ENCODE measurements at places on chromosomes 2 and 18.

GRCh38 chr2:144796936-144797335, 277.0 kb upstream of the ZEB2 start:
- DNase-seq, result no peak

- no peak for DNase-seq
These were observed 351.0 kb upstream of the POU3F3 start for GRCh38 chr2:104502901-104503300.

GRCh38 chr2:219280651-219281050, 1.5 kb downstream of the DNAJB2 start:
- DNase-seq, result no peak

DNA sequence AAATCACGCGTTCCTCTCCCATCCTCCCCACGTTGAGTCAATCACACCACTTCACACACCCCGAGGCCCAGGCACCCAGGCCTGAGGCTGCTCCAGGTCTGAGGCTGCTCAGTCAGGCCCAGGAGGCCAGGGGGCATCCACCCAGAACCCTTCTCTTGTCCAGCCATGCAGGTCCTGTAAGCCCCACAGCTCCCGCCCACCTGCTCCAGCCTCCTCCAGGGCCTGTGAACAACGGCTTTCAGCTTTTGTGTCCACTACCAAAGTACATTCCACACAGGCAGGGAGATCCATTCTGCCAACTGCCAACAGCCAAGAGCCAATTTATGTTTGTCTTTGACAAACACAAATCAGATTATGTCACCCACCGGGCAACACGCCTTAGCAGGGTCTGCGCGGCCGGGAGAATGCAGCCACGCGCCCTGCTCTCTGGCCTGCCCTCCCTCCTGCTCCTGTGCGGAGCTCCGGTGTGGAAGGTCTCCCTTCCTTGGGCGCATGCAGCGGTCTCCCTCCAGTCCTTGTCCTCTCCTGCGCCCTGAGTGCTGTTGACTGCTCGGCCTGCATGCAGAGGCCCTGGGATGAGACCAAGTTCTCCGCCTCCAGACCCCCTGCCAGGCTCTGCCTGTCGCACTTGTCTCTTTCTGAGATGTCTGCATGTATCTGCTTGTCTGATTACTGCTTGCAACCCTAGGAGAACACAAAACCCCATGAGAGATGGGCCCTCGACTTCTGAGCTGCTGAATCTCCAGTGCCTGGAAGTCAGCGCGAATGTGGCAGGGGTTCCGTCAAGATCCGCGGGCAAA, 146.6 kb downstream of the ZNF516 start:
- no peak for DNase-seq

GRCh38 chr2:179429060-179429471, 164.4 kb upstream of the SESTD1 start:
- DNase-seq, result no peak

DNA sequence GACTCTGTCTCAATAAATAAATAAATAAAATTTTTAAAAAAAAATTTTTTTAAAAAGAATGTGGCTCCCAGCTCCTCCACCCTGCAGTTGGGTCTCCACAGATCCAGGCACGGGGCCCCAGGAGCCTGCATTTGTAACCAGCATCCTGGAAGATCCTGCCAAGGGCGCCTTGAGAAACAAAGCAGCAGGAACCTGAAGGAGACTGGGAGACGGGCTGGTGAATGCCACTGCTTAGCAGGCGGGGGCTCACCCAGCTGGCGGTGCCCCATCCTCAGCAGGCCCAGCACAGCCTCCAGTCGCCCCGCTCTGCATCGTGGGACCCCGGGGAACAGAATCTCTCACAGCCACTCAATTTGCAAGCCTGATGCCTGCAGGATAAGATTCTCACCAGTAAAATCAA, 187.5 kb upstream of the SALL3 start:
- DNase-seq, result no peak

DNA sequence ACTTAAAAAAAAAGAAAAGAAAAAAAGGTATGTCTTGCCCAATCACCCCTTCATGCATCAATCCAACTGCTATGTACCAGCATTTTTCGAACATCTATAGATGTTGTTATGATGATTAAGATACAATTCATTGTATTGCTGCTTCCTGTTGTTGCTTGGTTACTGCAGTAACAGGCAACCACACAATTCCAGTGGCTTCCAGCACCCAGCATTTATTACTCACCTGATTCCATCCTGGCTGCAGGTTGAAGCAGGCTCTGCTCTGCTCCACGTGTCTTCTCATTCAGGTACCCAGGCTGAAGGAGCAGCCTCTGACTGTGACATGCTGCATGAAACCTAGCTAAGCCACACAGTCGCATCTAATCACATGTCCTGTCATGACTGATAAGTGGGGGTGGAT, 196.9 kb downstream of the INO80D start:
- no peak for DNase-seq

DNA sequence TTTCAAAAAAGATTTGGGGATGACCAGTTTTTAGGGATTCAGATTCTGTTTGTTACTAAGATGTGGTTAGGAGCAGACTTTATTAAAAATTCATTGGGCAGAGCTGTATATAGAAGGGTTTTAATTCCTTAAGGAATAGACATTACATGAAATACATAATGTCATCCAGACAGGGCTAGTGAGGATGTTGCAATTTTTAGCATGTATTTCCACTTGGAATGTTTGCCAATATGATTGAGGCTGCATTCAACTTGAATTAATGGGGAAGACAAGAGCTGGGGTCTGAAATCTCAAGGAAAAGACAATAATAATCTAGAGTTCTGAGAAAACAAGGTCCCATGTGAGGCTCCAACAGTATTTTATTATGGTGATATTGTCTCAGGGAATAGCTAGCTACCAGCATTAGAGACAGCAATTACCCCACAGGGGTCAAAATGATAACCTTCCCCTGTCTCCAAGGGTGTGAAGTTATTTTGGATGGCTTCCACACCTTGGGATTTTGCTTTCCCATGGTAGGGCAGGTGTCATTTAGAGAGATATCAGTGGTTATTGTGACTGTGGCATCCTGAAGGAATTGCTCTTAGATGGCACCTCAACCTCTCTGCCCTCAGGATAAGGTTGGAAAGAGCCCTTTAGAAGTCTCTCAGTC, 60.2 kb downstream of the VSNL1 start:
- DNase-seq, result no peak

DNA sequence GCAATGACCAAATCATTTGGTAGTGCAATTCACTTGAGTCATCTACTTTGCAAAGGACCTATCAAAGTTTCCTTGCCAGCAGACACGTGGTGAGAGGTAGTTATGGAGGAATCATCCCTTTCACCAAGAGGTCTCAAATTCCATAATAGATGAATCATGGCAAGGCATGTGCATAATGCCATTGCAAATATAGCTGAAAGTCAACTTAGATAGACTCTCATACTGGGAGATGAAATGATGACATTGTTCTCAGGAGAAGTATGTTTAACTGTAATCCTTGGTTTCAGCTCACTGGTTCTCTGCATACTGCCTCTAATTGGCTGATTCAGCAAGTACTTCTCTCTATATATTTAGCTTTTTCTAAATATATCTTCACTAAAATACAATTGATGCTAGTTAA, 57.2 kb downstream of the CALCRL start:
- DNase-seq, result no peak

DNA sequence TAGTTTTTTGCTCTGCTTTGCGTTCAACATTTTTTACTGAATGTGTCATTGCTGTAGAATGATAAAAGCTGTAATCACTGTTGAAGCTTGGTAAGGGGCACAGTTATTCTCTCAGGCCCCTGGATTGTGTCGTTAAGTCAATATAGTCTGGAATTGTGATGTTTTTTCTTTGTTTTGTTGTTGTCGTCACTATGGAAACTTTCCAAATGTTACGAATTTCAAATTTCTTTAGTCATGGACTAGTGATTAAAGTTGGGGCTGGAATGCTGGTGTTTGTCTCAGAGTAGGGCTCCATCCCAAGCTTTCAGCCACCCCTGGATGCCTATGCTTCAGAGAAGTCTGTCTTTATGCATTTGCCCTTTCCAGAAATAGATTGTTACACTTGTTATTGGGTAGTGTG, 287.2 kb downstream of the CDH19 start:
- DNase-seq, result no peak

DNA sequence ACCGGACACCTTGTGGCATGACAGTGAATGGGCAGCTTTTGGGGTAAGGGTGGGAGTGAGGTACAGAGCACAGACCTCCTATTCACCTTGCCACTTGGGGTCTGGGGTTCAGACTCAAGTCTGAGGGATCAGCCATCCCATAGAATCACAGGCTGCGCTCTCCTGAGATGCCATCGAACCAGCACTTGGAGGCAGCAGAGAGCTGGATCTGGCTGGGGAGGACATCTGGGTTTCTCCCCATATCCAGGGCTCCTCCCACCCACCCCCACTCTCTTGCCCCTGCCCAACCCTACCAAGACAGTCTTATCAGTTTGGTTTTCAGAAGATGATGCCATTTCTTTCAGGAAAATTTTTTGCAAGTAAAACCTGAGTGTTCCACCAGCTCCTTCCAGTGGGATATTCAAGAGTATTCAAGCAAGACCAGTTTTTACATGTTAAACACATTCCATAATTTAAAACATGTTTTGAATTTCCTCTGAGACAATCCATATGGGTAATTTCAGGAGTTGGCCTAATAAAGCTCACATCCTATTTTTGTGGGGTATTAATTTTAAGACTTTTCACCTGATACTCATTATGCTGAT, 29.2 kb upstream of the TEX44 start:
- DNase-seq, result no peak

GRCh38 chr2:199552141-199552540, 94.4 kb upstream of the SATB2 start:
- no peak for DNase-seq

GRCh38 chr2:30288561-30288960, 57.2 kb downstream of the LBH start:
- no peak for DNase-seq

GRCh38 chr18:57640236-57640635, 18.6 kb upstream of the NARS1 start:
- no peak for DNase-seq

- no peak for DNase-seq
These were observed 19.8 kb downstream of the RNU2-63P start for GRCh38 chr2:87996570-87996969.

DNA sequence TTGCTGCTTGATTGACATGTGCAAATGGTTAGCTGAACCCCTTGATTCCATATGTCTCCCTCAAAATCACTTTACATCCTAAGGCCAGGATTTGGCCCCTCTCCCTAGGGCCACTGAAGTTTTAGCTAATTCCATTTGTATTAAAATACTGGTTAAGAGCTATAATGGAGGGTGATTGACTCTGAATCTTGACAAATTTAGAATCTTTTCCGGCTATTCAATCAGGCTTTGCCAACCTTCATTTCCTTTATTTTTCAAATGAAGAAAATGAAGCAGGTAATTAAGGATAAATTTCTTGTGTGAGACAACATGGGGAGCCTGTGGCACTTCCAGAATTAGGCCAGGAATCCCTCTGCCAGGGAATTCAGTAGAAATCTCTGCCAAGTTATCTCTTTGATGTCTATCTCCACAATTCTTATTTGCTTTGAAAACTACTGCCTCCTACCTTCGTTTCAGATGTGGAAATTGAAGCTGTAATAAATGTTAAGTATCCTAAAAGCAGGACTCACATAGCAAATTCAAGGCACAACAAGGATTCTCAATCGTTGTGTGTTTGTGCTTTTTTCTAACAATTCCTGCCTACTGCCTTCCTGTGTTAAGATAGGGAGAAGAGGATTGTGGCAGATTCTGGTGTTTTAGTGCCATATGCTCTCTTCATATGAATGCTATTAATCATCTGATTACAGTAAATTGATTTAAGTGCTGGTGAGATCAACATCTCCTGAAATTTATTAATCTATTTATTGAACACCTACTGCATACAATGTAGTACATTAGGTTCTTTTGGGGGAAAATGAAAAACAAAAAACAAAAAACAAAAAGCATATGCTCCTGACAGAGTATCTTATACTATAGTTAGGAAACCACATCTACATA, 47.8 kb upstream of the MAP4K3 start:
- no peak for DNase-seq

DNA sequence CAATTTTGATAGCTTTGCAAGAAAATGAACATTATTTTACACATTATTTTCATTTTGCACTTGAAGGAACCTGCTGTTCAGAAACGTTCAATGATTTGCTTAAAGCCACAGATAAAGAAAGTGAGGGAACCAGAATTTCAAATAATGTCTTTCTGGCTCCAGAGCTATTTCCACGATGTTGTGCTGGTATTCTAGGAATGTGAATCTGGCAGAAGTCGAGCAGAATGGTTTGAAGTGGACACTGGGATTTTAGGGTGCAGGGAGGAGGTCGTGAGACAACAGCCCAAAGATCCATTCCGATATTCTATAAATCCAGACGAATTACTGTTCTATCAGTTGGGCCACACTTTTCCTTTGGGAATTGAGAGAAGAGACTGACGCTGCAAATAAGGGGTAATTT, 2.2 kb downstream of the CCDC102B start:
- no peak for DNase-seq

DNA sequence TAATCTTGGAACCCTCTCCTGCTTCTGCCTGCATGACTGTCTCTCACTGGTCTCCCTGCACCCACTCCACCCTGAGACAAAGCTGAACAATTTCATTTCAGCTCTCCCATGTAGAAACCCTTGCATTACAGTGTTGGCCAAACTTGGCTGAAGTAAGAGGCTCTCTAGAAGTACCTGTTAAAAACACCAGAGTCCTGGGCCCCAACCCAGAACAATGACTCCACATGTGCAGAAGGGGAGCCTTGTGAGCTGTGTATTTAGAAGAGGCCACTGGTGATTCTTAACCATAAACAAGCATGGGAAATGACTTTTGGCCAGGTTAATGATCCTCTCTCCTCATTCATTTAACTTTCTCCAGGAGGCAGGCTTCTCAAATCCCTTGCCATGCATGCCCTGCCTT, 254.8 kb downstream of the SETBP1 start:
- no peak for DNase-seq

DNA sequence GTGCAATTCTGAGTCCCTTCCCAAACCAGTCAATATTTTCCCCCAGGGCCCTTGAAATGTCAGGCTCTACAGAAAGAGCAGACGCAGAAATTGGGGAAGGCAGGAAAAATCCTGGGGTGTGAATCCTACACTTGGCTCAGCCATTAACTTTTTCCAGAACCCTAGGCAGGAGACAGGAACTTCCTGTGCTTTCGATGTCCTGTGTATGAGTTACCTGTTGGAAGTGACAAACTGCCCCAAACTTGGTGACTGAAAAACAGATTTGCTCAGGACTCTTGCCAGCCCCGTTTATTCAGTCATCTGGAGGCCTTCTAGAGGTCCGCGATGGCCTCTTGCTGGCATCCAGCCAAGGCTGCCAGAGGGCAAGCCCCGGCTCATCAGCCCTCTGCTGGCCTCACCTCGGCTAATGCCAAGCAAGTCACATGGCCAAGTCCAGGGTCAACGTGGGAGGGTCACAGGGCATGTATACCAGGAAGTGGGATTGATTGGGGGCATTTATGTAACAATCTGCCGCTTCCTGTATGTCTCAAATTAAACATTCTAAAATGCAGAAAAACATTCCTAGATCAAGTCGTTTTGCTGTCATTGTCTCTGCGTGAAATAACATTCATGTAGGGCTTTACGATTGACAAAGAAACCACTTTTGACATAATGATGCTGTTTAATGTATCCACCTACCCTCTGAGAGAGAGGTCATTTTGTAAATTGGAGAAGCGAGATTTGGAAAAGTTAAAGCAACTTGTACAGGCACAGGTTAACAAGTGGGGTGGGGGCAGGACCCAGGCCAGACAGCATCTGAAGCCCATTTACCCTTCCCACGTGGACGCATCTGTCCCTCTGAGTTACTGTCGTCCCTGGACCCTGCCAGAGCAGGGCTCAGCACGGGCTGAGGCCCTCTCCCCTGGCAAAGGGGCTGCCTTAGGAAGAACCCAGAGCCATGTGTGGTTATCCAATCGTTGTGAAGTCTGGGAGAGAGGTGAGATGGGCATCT, 179.4 kb downstream of the INHBB start:
- no peak for DNase-seq

- DNase-seq, result no peak
These were observed 36.0 kb upstream of the FZD5 start for GRCh38 chr2:207805566-207806226.
